ENCODE measurements at places on chromosomes 6 and 20.

GRCh38 chr6:130720076-130720715 lies 107.0 kb upstream of the SMLR1 start:
- no peak for DNase-seq

- DNase-seq: no peak
Observed at GRCh38 chr6:14822679-14823078, 423.2 kb upstream of the JARID2 start.

DNA sequence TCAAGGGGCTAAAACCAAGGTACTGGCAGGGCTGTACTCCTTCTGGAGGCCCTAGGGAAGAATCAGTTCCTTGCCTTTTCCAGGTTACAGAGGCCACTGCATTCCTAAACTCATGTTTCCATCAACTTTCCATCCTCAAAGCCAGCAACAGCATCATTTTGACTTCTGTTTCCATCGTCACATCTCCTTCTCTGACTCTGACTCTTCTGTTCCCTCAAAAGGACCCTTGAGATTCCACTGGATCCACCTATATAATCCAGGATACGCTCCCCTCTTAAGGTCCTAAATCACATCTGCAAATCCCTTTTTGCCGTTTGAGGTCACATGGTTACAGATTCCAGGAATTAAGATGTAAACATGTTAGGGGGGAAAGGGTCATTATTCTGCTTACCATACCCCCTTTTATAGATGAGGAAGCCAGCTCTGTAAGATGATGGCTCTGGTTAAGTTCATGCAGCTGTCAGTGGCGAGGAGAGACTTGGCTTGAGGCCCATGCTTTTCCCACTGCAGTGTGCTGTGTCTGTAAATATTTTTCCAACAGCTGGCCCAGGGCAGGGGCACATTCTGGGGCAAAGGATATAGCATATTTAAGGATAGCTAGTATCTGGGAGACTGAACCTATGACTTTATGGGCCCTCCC lies 114.6 kb downstream of the TNFRSF21 start:
- no peak for DNase-seq

DNA sequence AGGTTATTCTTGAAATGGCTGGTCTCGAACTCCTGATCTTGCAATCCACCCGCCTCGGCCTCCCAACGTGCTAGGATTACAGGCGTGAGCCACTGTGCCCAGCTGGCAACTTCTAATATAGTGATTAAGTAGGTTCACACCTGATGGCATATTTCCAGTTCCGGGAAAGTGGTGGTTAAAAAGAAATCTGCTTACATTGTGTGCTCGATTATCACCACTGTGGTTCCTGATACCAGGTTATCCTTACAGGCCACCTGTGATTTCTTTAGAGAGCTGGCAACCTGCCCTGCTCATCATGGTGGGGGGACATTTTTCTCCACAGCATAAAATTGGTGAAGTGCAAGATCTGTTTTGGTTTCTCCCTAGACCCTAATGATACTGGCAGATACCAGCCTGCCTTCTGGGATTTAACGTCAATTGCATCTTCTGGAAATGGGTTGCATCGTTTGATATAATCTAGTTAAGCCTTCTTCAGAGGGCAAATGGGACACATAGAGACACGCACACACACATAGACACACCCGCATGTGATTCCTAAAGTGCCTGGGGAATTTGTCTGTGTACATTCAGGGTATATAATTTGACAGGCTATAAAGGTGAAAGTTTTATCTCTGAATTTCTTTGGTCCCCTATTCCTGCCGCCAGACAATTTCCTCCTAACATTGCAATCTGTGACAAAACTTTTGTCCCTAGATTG lies 49.7 kb upstream of the CITED2 start:
- DNase-seq: no peak

- DNase-seq: no peak
Observed at GRCh38 chr6:6333501-6333900, 13.0 kb upstream of the F13A1 start.

- no peak for DNase-seq
Observed at GRCh38 chr6:40887792-40888340, 151.2 kb downstream of the UNC5CL start.

GRCh38 chr6:42301986-42302385 lies 84.3 kb upstream of the MRPS10 start:
- no peak for DNase-seq

DNA sequence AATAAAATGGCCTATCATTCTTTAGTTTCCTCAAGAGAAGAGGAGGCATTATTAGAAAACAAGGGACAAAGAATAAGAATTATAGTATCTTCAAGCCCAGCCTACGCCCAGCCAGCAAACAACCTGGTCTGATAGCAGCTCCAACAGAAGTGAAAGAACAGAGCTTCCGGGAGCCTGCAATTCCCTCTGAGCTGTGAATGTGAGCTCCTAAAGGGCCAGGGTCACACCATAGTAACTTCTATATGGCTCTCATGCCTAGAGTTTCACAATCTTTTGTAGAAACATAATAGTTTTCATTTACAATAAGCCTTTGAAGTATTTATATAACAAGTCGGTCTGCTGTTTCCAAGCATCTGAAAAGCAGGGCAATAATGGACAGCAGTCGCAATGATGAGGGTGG lies 116.5 kb downstream of the SMLR1 start:
- no peak for DNase-seq

DNA sequence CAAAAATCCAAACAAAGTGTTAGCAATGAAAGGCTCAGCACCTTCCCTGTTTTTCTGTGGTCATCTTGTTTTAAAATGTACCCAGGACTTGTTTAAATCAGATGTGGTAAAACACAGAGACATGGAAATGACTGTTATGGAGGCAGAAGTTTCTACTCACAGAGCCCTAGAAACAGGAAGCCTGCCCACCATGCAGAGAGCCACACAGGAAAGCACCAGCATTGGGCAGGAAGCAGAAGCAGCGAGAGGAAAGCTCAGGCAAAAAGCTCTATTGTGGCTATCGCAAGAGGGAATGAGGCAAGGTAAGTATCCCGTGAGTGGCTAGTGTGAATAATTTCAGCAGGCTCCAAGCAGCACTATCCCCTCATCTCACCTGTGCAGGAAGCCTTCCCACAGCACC lies 42.8 kb downstream of the GPR6 start:
- DNase-seq: no peak

- no peak for DNase-seq
Observed at GRCh38 chr20:16438100-16438499, 135.1 kb downstream of the KIF16B start.

DNA sequence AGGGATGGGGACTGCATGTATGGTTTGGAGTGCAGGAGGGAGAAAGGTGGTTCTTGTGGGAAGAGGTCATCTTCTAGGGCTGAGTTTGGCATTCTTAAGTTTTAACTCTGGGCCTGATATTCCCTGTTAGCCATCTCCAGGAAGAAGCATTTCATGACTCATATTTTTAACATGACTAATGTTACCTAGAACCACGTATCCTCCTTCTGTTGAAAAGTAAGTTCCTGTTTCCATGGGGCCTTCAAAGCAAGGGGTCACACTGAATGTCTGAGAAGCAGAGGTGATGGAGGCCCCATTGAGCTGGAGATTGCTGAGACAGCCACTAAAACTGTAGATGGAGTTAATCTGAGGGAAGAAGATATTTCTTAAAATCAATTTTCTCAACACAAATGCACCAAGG lies 30.2 kb downstream of the FAM229B start:
- no peak for DNase-seq

- DNase-seq: no peak
Observed at GRCh38 chr6:45611491-45611890, 233.8 kb upstream of the SUPT3H start.

GRCh38 chr6:159052720-159053119 lies 7.9 kb upstream of the TAGAP start:
- DNase-seq: no peak

DNA sequence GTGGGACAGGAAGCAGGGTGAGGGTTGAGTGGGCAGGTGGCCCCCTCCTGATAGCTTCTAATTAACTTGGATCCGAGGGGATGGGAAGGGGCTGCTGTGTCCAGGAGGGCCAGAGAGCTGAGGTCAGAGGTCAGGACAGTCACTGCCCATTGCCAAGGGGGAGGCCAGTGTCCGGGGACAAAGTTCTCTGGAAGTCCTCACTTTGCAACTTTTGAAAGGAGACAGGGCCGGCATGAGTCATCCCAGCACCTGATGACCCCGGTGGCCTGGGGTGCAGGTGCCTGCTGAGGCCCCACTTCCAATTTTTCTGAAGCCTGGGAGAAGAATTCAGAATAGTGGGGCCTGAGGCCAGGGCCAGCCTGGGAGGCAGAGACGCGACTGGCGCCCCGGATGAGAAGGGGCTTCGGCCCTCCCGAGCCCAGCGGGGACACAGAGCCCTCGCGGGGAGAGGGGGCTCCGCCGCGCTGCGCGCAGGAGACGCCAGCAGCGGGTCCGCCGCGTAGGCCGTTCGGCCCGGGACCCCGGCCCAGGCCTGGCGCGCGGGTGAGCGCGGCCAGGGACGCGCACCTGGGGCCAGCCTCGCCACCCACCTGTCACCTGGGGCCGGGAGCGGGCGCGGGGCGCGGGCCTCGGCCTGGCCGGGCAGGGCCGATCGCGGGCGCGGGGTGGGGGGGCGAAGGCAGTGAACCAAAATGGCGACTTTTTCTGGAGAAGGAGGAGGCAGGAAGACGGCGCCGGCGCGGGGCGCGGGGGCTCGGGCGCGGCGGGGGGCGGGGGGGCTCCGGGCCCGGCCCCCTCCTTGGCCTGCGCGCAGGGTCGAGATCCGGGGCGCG lies 586 bp downstream of the ZNF512B start:
- peak; percentile 81 for DNase-seq

- DNase-seq: no peak
Observed at GRCh38 chr6:149342525-149342924, 25.0 kb downstream of the TAB2 start.

GRCh38 chr6:3356056-3356823 lies 97.5 kb downstream of the PSMG4 start:
- peak; percentile 90 for DNase-seq

DNA sequence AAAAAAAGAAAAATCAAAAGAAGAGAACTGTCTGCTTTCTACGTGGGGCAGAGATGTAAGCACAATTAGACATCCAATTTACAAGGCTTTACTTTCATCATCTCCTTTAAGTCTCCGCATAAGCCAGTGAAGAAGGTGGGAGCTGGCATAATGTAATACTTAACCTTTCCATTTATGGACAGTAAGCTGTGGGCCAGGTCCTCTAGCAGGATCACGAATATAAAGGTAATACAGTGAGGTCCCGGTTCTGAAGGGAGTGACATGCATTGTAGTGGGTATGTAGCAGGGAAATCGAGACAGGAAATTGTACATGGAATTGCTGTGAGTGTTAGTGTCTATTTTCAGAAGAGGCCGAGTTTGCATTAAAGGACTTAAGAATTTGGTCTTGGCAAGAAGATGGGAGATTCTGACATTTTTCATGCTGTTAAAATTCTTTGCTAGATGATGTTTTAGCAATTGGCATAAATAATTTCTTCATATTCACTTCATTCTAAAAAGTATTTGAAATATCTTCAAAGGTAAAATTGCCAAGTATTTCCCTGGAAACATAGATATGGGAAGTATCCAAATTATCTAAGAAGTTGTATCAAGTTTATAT lies 20.4 kb upstream of the POPDC3 start:
- no peak for DNase-seq

- DNase-seq: no peak
Observed at GRCh38 chr6:134257516-134257915, 60.4 kb downstream of the SGK1 start.

DNA sequence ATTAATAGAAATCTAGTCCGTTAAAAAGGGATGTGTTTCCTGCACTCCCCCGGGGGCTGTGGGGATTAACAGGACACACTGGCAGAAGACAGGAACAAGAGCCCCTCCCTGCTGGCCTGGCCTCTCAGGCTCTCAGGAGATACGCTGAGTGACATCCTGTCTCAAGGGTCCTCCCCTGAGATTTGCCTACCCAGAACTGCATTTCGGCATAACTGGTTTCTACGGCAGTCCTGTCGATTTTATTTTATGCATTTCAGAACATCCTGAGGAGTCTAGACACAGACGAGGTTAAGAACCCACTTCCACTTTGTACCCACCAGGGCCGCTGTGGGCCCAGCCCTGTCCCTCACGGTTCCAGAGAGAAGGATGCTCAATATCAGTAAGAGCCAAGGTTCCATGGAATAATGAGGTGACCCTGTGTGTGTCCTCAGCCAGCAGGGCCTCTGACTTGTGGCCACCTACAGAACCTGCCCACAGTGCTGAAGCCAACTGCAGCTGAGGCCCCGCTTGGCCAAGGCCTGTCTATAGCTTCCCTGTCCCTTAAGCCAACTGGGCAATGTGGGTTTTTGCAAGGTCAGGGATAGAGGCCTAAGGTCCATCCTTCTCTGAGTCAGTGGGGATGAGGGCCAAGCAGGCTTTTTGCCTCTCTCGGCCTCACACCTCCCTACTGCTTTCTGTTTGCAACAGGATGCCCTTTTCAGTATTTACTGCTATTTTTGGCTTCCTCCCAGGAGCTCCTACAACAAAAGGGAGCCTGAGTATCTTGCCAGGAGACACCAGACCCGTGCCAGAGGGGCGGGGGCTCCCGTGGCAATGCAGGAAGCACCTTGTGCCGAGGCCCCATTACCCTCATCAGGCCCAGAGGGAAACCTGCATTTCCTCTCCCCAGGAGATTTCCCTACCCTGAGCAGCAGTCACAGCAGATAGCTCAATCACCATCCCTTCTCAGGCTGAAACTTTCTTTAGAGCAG lies 14.7 kb downstream of the UQCC2 start:
- DNase-seq: no peak

GRCh38 chr6:126307849-126308248 lies 32.1 kb upstream of the CENPW start:
- no peak for DNase-seq

GRCh38 chr6:42451333-42452170 lies at the start of gene TRERF1:
Gene TRERF1 (minus strand): TSS chr6:42451926. CDS start chr6:42269590, 182,336 bp downstream.
- DNase-seq: peak; percentile 72

DNA sequence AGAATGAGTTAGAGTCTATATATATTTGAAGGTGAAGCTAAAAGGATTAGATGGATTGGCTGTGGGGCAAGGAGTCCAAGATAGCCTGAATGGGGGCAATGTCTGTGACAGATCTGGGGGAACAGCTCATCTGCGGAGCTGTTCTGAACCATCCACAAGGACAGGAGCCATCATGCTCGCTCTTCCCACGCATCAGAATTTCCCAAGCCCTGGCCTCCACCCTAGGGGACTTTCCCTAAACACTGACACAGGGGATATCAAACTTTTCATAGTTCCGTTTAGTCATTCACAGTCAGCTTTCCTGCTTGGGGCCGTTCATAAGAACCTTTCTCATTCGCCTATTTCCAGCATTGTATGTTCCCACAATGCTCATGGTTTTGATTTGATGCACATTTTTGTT lies 37.6 kb upstream of the CCN6 start:
- no peak for DNase-seq

GRCh38 chr6:35476004-35476403 lies 7.8 kb downstream of the RPL10A start:
- no peak for DNase-seq

DNA sequence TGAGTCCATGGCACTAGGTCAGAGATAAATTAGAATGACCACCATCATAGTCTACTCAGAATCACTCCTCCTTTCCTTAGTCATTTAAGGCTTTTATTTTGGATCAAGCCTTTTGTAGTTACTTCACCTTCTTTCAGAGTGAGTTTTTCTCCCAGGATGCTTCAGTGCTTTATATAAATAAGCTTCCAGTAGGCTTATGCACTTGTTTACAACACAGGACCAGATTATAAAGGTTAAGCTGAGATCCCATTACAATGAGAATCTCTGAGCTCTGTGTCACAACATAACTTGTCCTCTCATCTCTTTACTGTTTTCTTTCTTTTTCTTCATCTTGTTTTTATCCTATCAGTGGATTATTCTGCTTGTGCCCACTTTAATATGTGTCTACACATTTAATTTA lies 47.9 kb downstream of the CEP57L1 start:
- DNase-seq: no peak
